T-helper 17 cell (primary cell): ENCODE measurements at places on chromosomes 16 and 17. TPM values are rescaled to one million over a fixed set of nuclear protein-coding genes. Genes with fewer than 3 reads are reported as not detected.

GRCh38 chr17:35368081-35368830 lies 5.2 kb downstream of the SLFN11 start:
- peak overlapping the region; percentile 13 for H3K4me3 ChIP-seq
- H3K4me1 ChIP-seq, result peaks cover 32% of the 10 kb centered on the region
- H3K27me3 ChIP-seq, result no peaks in the 10 kb centered on the region
- peak overlapping the region; percentile 44 for H3K27ac ChIP-seq

DNA sequence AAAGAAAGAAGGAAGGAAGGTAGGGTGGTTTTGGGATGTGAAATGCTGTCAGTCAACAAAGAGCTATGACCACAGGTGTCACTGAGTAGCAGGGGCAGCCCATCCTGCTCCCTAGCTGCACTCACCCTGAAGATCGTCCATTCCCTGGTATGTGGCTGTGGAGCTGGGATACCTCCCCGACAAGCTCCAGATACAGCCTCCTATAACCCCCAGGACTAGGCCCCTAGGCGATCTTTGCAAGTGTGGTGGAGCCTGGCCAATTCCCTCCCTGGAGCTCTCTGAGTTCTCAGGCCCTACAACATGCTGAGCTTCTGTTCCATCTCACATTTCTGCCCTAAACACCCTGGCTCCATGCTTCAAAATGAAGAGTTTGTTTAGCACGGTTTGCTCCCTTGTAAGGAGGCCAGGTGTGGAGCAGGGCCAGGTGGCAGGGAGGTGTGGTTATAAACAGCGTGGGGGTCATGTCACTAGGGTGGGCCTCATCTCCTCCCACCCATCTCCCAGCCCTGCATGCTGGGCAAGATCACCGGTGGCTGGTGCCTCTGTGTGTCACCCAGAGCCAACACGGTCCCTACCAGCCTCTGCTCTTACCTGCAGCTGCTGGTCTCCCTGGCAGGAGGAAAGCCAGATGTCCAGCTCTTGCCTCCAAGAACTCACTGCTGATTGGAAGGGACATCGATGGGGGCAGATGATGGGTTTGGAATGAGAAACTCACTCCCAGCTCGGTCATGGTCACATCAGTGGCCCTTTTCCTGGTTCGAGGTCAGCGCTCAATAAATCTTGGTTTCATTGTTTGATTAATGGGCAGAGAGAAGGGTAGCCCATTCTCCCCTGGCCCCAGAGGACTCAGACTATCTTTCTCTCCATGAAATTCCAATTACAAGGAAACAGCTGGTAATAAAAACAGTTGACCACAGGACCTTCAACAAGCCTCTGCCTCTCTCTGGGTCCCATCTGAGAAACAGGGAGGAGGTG lies 511.0 kb upstream of the CDH5 start:
- H3K4me1 ChIP-seq, result no peaks in the 10 kb centered on the region
- H3K27ac ChIP-seq, result no peak overlapping the region
- no peak for DNase-seq
- H3K4me3 ChIP-seq, result no peak overlapping the region
- H3K36me3 ChIP-seq, result no peaks in the 10 kb centered on the region
- H3K27me3 ChIP-seq, result no peaks in the 10 kb centered on the region

GRCh38 chr16:54022362-54022761 lies 264.2 kb downstream of the IRX3 start:
- no peak for DNase-seq
- no peaks in the 10 kb centered on the region for H3K4me1 ChIP-seq
- H3K36me3 ChIP-seq, result no peaks in the 10 kb centered on the region
- no peak overlapping the region for H3K27ac ChIP-seq
- H3K4me3 ChIP-seq, result no peak overlapping the region
- H3K27me3 ChIP-seq, result no peaks in the 10 kb centered on the region

GRCh38 chr17:32528825-32529224 lies 42.0 kb downstream of the CDK5R1 start:
- peak overlapping the region; percentile 76 for H3K4me3 ChIP-seq
- H3K36me3 ChIP-seq, result peaks cover 7% of the 10 kb centered on the region
- DNase-seq, result no peak
- H3K27me3 ChIP-seq, result no peaks in the 10 kb centered on the region
- peaks cover 31% of the 10 kb centered on the region for H3K4me1 ChIP-seq

BICDL2 gene
- not detected for total RNA-seq

NXPH3 gene
- total RNA-seq, result not detected
